Left hindlimb (tissue), 1 donor: ENCODE measurements at places on chromosomes 1 and 21.

DNA sequence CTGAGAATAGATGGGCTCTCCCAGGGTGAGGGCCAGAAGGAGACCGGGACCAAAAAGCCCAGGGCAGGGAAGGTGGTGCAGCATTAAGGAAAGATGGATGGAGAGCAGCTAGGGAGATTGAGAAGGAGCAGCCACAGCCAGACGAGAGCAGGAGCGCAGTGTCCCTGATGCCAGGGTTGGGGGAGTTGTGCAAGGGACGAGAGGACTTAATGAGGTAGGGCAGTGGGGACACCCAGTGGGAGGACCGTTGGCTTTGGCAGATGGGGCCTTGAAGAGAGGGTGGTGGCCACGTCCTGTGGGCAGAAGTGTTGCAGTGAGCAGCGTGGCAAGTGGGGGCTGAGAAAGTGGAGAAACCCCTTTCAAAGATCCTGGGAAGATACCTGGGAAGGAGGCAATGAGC lies 38.0 kb upstream of the KDM4A start:
- DNase-seq, result no peak

GRCh38 chr1:96634883-96635282 lies 86.7 kb upstream of the PTBP2 start:
- no peak for DNase-seq

- DNase-seq, result peak; percentile 80
Measured at GRCh38 chr1:28877132-28877781, 37.1 kb upstream of the EPB41 start.

GRCh38 chr1:236280438-236281197 lies 1.1 kb downstream of the ERO1B start:
- no peak for DNase-seq

- DNase-seq, result no peak
Measured at GRCh38 chr1:210901981-210902770, 231.8 kb downstream of the KCNH1 start.

DNA sequence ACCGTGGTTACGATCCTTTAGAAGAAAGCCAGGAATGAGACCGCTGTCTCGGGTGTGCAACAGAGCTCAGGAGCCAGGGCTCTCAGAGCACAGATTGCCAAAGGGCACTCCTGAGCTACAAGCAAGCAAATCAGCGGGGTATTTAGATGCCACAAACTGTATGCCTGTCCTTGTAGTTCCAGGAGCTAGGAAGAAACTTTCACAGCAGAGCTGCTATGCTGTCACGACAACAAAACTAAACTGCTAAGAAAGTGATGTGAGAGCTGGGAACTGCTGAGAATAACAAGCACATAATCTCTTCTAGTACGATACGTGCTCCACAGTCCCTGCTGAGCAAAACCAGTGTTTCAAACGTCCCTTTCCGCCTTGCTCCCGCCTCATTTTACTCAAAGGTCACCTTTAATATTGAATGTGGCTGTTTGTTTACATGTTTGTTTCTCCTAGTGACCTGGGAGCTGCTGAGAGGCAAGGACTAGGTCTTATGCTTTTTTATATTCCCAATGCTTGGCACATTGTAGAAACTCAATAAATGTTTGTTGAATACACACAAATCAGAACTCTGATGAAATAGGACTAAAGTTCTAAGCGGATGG lies 14.7 kb downstream of the GREM2 start:
- no peak for DNase-seq

- no peak for DNase-seq
Measured at GRCh38 chr1:95582746-95583145, 348.7 kb downstream of the RWDD3 start.

DNA sequence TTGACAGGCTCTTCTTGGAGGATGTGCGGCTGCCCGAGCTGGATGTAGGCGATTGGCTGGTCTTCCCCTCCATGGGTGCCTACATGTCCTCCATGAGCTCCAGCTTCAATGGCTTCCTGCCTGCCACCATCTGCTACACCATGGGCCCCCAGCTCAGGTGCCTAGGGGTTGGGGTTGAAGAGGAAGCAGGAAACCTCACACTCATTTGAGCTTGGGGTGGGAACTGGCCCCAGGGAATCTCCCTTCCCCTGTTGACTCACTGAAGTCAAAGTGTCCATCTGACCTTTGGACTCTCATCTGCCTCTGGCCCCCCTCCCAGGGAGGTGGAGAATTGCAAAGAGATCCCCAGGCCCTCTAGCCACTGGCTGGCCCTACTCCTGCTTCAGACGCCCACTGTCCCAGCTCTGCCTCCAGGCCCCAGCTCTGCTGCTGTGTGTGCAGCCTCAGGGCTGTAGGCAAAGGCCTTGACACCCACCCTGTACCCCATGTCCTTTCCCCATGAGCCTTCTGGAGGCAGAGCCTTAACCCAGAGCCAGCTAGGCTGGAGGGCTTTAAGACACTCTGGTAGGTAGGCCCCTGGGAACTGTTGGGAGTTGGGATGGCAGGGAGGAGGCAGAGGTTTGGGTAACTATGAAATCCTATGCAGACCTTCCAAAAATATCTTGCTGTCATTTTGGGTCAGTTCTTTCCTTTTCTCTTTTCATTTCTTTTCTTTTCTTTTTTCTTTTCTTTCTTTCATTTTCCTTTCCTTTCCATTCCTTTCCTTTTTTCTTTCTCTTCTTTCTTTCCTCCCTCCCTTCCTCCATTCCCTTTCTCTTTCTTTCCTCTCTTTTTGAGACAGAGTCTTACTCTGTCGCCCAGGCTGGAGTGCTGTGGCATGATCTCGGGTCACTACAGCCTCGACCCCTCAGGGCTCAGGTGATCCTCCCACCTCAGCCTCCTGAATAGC lies 66.9 kb upstream of the TINAGL1 start:
- DNase-seq, result no peak

- no peak for DNase-seq
Measured at GRCh38 chr1:176157995-176158394, 49.1 kb downstream of the COP1 start.

- no peak for DNase-seq
Measured at GRCh38 chr1:94832446-94832845, 12.3 kb downstream of the SLC44A3 start.

- no peak for DNase-seq
Measured at GRCh38 chr1:116579259-116579875, 8.5 kb upstream of the CD58 start.

DNA sequence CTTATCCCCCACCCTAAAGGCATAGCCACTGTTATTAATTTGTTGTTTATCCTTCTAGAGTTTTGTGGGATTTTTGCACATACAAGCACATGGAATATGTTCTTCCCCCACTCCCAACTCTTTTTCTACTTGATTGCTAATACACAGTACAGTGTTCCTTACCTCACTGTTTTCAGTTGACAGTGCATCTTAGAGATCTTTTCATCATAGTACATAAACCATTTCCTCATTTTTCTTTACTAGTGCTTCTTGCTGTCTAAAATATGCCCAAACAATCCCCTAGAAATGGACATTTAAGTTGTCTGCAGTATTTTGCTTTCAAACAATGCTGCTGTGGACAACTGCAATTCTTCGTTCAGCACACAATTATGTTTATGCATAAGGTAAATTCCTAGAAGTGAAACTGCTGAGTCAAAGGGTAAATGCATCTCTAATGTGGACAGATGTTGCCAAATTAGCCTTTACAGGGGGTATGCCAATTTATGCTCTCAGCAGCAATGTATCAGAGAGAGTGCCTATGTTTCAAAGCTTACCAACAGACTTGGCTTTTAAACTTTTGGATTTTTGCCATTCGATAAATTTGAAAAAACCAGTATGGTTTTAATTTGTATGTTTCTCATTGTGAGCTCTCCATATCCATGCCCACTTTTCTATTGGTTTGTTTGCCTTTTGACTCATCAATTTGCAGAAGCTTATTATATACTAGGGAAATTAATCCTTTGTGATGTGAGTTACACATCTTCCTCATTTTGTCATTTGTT lies 132.6 kb downstream of the MRPS6 start:
- DNase-seq, result no peak

GRCh38 chr1:160124705-160125478 lies 9.3 kb downstream of the ATP1A2 start:
- DNase-seq, result no peak

DNA sequence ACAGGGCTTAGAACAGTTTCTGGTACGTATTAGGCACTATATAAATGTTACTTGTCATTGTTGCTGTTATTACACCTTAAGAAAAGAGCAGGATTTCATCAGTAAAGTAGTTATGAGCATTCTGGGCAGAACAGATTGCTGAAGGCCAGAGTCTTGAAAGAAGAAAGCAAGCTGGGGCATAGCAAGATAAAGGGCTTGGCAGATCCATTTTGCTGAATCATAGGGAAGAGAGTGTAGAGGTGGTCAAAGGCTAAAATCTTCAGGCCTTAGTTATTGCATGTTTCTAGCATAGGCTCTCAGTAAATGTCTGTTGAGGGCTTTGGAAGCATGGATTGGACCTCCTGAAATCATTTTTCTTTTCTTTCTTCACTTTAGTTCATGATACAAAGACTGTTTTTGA lies 67.5 kb downstream of the PLA2G4A start:
- no peak for DNase-seq

DNA sequence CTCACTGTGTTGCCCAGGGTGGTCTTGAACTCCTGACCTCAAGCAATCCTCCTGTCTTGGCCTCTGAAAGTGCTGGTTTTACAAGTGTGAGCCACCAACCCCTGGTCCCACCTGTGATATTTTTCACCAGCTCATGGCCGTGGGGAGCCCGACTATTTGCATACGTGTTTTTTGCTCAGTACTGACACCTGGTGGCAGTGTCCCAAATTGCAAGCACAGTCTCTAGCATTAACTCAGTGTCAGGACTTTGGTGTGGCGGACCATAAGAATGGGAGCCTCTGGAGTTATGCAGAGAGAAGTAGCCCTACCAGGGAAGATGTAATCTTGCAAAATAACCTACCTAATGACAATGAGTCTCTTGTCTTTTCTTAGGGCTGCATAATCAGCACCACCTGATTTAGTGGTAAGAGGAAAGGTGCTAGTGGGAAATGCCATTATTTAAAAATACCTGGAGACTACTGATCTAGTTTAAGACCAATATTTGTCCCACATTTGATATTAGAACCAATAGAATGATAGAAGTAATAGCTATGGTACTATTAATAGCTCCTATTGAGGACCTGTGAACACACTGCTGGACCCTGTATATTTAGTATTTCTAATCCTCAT lies 305.4 kb downstream of the DISC1 start:
- DNase-seq, result no peak

GRCh38 chr1:88973520-88974137 lies 18.8 kb downstream of the KYAT3 start:
- DNase-seq, result no peak

GRCh38 chr1:37890378-37891014 lies 31.1 kb upstream of the MTF1 start:
- no peak for DNase-seq

DNA sequence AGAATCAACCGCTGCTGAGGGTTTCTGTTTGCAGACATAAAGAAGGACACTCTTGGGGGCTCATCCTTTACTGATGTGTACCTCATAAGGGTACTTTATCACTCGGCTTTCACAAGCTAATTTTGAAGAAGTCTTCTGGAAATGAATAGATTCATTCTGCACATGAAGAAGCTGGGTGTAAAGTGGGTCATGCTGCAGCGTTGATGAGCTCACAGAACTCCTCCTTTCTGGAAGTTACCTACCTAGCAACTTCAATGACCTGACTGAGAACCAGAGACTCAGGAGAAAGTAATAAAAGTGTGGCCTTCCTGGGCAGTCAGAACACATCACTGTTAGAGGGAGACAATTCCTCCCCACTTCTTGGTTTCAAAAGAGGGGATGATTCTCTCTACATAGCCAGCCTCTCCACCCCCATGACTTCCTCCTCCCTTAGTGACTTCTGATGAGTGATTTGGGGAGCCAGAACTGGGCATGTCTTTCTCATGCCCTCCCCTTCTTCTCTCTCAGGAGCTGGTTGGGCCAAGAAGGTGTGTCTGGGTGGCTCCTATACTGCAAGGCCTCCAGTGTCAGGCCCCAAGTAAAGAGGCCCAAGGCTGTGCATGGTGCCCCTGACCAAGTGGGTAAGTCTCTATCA lies 27.0 kb downstream of the PCNX2 start:
- DNase-seq, result no peak

GRCh38 chr1:10973956-10974881 lies 38.2 kb upstream of the TARDBP start:
- no peak for DNase-seq

GRCh38 chr1:22526098-22526497 lies 37.2 kb upstream of the EPHA8 start:
- DNase-seq, result no peak

DNA sequence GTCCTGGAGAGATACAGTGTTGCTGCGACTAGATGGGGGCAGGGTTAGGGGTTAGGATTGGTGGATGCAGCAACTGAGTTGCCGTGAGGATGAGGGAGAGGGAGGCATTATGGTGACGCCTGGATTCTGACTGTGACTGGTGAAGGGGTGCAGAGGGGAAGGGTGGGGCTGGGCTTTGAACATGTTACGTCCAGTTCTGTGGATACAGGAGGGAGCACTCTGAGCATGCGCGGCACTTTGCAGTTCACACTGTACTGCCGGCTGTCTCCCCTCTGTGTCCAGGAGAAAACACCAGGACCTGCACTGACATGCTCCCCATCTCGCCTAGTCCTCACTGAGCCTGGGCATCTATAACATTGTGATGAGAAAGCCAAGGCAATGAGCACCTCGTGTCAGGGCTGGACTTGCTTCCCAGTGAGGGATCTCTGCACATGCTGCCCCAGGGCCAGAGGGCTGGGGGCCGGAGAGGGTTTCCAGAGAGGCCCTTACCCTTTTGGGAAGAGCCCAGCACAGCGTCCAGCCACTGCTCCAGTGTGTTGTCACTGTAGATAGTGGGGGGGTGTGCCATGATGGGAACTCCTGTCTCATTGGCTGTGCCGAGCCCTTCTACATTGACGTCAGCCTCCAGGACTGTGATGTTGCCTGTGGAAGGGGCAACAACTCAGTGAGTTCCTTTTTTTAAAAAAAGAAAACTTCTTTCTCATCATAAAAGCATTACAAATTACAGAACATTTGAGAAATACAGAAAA lies 7.6 kb downstream of the FAM151A start:
- no peak for DNase-seq

- peak; percentile 73 for DNase-seq
Measured at GRCh38 chr1:165954940-165955339, 127.5 kb downstream of the UCK2 start.

DNA sequence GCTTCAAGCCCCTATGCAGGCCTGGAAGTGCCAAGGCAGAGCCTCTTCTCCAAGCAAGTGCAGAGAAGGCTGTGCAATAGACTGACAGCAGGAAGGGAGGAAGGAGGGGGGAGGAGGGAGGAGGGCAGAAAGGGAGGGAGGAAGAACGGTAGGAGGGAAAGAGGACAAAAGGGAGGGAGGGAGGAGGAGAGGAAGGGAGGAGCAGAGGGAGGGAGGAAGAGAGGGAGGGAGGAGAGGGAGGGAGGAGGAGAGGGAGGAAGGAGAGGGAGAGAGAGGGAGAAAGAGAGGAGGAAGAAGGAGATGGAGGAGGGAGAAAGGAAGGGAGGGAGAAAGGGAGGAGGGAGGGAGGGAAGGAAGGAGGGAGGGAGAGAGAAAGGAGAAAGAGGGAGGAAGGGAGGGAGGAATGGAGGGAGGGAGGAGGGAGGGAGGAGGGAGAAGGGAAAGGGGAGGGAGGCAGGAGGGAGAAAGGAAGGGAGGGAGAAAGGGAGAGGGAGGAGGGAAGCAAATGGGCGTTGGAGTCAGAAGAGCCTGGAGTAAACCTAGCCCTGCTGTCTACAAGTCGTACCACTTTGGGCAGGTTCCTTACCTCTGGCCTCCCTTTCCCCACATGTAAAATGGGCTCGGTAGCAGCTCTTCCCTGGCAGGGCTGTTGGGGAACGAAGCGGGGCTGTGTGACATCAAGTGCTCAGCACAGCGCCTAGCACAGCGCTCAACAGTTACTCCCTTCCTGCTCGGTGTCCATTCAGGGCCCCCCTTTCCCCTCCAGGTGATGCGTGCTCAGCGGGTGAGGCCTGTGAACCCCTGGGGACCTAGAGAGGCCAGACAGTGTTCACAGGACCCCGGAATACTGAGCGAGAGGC lies 244.6 kb downstream of the NPHP4 start:
- no peak for DNase-seq

- no peak for DNase-seq
Measured at GRCh38 chr1:234862360-234862943, 252.5 kb upstream of the IRF2BP2 start.
